Stimulated activated CD8-positive, alpha-beta memory T cell treated with anti-CD3 and anti-CD28 coated beads, Interleukin-4, amount 100 ng/mL, for 1 hour (primary cell): ENCODE measurements at places on chromosomes 1 and 21.

DNA sequence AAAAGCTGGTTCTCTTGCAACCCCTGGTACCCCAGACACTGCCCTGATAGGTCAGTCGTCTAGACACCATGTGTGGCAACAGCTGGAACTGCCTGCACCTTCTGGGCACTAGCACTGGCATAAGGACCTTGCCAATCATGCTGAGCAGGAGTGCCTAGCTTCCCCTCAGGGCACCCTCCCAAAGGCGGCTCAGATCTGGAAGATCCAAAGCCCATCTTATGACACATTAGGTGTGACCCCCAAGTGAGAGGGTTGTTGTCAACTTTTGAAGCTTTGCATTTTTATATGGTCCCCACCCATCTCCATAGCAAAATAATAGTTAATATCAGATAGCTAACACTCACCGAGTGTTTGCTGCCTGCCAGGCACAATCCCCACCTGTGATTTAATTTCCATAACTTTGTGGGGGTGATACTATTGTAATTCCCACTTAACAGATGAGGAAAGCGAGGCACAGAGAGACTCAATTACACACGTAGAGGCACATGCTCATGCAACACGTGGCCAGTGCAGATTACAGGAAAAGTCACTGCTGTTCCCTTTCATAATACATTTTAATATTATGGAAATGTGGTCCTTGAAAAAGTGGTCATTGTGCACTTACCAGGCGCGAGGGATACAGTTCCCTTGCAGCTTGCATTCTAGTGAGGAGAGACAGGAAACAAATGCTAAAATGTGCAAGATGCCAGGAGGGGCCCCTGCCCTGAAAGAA is 25.8 kb downstream of the EXOC8 start:
- no peak for DNase-seq

GRCh38 chr1:68799096-68799495 is 302.2 kb upstream of the DEPDC1 start:
- DNase-seq, result no peak

- DNase-seq, result no peak
Observed at GRCh38 chr1:37850352-37850955, 8.9 kb downstream of the MTF1 start.

GRCh38 chr1:219514728-219515127 is 98.2 kb downstream of the ZC3H11B start:
- no peak for DNase-seq

DNA sequence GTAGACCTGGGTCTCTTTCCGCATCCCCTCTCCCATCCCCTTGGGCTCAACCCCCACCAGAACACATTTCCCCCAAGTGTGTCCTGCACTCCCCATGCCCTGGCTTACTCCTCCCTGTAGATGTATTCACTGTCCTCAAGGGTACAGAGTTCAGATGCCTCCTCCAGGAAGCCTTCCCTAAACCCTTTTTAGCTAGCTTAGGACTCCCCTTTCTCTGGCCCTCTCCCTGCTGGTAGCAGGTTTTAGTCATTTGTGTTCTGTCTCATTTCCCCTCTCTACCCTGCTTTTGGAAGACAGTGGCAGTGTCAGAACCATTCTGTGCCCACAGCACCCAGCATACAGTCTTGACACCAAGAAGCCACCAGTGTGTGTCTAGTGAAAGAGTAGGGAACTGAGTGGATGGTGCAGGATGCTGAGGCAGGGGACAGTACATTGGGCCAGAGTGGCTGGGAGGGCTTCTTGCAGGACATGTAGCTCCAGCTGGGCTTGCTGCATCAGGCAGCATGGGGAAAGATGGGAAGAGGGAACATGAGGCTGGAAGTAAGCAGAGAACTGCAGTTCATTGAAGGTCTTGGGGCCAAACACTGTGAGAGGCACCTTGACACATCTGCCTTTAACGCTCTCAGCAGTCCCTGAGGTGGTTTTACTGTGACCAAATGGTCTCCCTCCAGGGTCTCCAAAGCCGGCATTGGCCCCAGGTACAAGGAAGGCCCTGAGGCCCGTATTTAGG is 2.5 kb downstream of the FOXO6 start:
- no peak for DNase-seq
